T-helper 17 cell (primary cell): ENCODE measurements at places on chromosomes 2 and 18.

- H3K27ac ChIP-seq: peak overlapping the region; percentile 82
- no peak overlapping the region for H3K4me3 ChIP-seq
- no peak for DNase-seq
- H3K27me3 ChIP-seq: no peaks in the 10 kb centered on the region
Observed at GRCh38 chr2:232854082-232854481, 16.0 kb upstream of the SNORC start.

GRCh38 chr2:101796825-101797600 is 99.5 kb downstream of the MAP4K4 start:
- DNase-seq: no peak

DNA sequence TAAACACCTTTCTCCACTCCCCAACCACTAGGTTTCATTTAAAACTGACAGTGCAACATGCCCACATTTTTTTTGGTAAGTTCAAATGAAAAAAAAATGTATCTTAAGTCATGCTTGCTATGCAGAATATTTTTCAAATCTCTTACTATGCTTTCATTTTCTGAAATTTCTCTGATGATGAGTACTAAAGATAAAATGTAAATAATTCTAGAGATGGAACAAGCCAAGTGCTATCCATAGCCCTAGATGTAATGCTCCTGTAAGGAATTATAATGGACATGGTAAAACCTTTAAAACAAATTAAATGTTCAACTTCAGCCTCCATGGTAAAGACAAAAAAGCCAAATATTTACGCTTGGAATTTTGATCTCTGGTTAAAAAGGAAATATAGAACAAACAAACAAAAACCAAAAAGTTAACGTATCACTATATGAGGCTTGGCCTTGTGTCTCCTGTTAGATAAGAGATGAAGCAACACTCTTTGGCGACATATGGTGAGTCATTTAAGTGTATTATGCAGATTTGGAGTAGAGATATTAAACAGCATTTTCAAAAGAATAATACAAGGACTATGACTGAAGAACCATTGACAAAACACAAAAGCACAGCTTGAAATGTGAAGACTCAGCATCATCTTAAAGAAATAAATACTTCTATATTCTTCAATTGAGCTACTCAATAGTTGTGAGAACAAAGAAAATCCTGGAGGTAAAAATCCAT is 392.0 kb upstream of the LYPD1 start:
- H3K27ac ChIP-seq: no peak overlapping the region
- no peak overlapping the region for H3K4me3 ChIP-seq
- DNase-seq: no peak
- H3K27me3 ChIP-seq: no peaks in the 10 kb centered on the region

- H3K27me3 ChIP-seq: no peaks in the 10 kb centered on the region
- peak overlapping the region; percentile 91 for H3K27ac ChIP-seq
- no peak for DNase-seq
- no peaks in the 10 kb centered on the region for H3K36me3 ChIP-seq
- H3K4me3 ChIP-seq: peak overlapping the region; percentile 76
Observed at GRCh38 chr2:195563857-195564512, 93.0 kb upstream of the SLC39A10 start.

DNA sequence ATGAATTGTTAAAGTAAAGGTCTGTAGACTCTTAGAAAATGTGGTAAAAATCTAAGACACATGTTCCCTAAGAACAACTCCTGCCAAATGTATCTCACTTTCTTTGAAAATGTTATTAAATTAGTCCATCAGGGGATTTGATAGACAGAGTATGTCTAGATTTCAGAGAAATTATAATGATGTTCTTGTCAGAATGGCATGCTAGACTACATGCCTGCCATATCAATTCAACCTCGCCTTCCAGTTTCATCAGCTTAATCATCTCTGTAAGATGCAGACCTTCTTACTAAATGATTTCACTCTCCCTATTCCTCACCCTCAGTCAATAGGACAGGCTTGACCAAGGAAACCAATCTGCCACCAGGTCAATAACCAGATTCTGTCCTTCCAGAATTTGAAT is 368.4 kb downstream of the TXNL1 start:
- H3K4me1 ChIP-seq: no peaks in the 10 kb centered on the region
- DNase-seq: no peak
- no peaks in the 10 kb centered on the region for H3K36me3 ChIP-seq
- no peak overlapping the region for H3K27ac ChIP-seq
- no peak overlapping the region for H3K4me3 ChIP-seq
- peaks cover 5% of the 10 kb centered on the region for H3K27me3 ChIP-seq

DNA sequence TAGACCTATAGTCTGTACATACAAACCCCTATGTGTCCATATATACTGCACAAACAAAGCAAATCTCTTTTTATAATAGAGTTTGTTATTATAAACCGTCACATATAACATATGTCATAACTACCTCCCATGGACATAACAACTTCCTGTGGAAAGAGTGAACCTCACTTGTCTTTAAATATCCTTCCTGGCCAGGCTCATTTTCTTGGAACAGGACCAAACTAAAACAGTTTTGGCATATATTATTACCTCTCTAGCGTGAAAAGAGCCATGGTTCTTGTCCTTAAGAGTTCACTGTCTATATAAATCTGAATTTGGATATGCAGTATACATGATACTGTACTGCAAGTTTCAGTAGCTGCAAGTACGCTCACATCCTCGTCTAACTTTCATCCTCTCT is 28.3 kb upstream of the DNAJC27 start:
- H3K27ac ChIP-seq: no peak overlapping the region
- peaks cover 27% of the 10 kb centered on the region for H3K27me3 ChIP-seq
- peaks cover 10% of the 10 kb centered on the region for H3K36me3 ChIP-seq
- H3K4me3 ChIP-seq: no peak overlapping the region
- DNase-seq: no peak

DNA sequence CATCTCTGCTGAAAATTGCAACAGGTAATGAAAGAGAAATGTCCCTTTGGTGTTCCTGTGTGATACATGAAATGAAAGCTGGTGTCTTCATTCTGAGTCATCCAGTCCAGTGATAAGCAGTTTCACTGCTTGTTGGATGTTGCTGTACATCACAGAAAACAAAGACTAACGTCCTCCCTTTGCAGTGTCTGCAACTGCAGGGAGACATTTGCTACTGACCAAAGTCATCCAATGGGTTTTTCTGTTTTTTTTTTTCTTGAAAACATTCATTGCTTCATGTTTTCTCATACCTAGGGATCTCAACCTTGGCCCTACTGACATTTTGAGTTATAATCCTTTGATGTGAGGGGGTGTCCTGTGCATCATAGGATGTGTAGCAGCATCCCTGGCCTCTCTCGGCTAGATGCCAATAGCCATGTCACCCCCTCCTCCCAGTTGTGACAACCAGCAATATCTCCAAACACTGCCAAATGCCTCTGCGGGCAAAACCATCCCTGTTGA is 63.6 kb upstream of the FZD5 start:
- no peak overlapping the region for H3K27ac ChIP-seq
- H3K4me3 ChIP-seq: no peak overlapping the region
- peaks cover 4% of the 10 kb centered on the region for H3K4me1 ChIP-seq
- H3K36me3 ChIP-seq: no peaks in the 10 kb centered on the region
- no peaks in the 10 kb centered on the region for H3K27me3 ChIP-seq
- DNase-seq: no peak

DNA sequence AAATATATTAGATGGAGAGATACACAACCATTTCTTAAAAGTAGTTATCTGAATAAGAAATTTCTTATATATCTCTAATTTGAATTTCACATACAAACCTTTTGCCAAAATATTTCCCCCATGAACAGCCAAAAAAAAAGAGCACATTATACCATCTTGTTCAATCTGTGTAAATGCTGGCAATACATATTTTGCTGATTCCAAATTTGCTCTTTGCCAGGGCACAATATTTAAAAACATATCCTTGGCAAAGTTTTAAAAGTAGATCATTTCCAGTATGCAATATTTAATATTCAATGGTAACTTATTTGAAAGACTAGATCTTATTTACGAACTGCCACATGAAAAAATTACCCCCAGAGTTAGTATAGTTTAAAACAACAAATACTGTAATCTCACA is 204.2 kb downstream of the CBLN2 start:
- H3K36me3 ChIP-seq: no peaks in the 10 kb centered on the region
- H3K27ac ChIP-seq: no peak overlapping the region
- DNase-seq: no peak
- no peaks in the 10 kb centered on the region for H3K4me1 ChIP-seq
